ENCODE measurements at places on chromosomes 5 and 9. TPM values are rescaled to one million over a fixed set of nuclear protein-coding genes. Genes with fewer than 3 reads are reported as not detected.

- no peak for DNase-seq
Measured at GRCh38 chr5:158235159-158235547, 376.2 kb upstream of the CLINT1 start.

Gene ACTBL2
- polyA plus RNA-seq = not detected

GRCh38 chr5:119290161-119290569, 65.7 kb upstream of the TNFAIP8 start:
- DNase-seq = no peak

Gene KIF3A
- 8.6 TPM for polyA plus RNA-seq

DNA sequence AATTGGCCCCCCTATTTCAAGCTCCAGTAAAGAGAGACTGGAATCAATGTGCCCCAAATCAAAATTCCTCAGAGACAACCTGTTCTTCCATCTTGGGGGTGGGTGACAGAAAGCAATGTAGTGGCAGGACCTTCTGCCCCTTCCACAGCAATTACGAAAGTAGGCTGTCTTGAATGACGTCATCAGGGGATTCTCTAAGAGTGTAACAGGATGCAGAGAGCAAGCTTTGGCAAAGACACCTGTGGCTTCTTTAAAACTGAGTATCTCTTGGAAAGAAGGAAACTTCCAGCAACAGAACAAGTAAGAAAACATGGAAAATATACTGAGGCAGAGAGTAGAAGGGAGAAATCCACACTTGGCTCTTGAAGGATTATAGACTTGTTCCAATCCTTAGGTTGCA, 247.6 kb upstream of the PDE4D start:
- no peak for DNase-seq

DNA sequence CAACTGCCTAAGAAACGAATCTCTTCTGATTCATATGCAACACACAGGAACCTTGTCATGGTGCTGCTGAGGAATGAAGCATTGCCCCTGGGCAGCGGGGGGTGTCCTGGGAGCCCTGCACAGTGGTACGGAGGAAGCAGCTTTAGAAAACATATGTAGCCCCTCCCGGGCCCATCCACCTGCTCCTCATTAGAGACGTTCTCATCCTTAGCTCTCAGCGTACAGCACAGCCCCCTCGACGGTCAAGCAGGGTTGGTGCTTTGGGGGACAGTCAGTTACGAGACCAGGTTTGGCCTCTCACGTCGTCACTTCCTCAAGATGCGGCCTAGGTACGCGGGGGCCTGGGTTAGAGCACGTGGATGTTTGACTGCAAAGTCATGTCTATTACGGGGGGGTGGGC, 28.4 kb upstream of the LAMC3 start:
- no peak for DNase-seq

Gene ZNF883
- polyA plus RNA-seq = 4.1 TPM

Gene SLC22A4
- 4.0 TPM for polyA plus RNA-seq

All from forelimb muscle (tissue), 1 donor.